ENCODE measurements at places on chromosomes 2 and 18. TPM values are rescaled to one million over a fixed set of nuclear protein-coding genes. Genes with fewer than 3 reads are reported as not detected.

DNA sequence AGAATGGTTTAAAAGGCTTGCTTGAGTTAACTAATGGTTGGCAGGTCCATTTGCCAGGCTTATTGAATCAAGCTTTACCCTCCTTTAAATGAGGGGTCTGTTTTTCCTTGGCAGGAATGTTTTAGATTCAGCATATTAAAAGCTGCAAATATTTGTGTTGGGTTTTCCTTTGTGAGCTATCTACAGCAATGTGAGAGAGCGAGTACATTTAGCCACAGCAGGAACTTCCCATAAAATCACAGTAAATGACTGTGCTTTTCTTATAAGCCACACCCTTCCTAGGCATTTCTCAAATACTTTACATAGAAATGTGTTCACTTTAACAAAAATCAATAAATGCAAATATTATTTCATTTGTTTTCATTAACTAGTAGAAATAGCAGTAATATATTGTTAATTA lies 23.9 kb downstream of the CALCRL start:
- DNase-seq = no peak

- DNase-seq = no peak
Measured at GRCh38 chr2:16767789-16768476, 102.3 kb upstream of the CYRIA start.

DNA sequence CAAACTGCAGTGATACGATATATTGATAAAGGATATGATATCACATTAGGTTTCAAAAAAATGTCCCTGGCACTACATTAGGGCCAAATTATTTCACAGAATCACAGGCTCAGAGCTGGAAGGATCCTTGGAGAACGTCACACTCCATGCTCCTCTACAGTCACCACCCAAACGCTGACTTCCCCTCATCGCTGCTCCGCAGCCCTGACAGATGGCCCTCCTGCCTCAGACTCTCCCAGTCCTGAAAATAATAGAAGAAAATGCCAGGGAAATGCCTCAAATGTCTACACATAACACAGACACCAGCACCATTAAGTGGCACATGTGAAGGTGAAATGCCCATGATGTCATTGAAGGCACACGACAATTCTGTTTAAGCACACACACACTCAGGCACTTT lies 72.0 kb downstream of the ZNF521 start:
- DNase-seq = no peak

DNA sequence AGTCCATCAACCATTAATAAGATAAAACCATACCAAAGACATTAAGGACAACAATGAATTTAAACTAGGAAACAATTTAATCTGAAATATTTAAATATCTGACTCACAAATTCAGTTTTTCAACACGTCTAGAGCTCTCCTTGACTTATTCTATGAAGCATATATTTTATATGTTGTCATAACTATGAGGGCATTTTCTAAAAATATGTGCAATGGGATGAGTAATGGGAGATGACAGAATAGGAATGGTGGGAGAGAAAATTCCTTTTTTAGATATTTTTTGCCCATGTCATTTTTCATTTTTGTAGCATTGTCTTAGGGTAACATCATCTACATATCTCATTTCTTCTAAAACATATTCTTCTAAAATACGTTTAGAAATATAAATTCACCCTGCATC lies 79.2 kb upstream of the CDH2 start:
- no peak for DNase-seq

DNA sequence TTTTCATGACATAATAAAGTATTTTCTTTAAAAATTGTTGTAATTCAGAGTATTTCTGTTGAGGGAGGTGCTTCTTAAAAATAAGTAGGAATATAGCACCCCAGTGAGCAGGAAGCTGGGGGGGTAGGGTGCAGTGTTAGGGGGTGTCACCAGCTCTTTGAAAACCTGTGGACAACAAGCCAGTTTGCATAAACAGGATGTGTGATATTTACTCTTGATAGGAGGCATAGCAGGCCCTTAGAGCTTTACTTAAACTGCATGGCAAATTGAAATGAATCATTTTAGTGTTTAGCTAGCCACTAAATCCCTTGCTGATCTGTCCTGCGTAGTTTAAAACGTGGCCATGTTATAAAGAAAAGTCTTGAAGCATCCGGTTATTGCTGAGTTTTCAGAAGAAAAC lies 8.4 kb downstream of the TGIF1 start:
- DNase-seq = no peak

DNA sequence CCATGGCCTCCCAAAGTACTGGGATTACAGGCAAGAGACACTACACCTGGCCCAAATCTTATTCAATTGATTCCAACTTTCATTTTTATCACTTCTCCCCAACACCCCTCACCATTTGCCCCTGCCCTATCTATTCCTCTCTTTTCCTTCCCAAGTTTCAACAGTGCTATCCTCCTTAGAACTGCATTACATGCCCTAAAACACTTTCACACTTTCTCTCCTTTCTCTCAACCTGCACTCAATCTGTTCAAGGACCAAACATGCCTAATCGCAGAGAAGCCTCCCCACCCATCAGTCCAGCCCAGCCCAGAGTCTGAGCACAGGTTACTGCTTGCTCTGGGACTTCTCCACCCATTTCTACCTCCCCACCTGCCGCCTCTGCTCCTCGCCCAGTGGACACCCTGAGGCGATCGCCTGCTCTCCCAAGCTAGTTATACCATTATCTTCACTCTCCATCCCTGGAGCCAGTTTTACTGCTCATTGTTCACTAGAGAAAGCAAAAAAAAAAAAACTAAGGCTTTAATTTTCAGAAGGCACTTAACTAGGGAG lies 23.7 kb upstream of the DSG1 start:
- DNase-seq = no peak

DNA sequence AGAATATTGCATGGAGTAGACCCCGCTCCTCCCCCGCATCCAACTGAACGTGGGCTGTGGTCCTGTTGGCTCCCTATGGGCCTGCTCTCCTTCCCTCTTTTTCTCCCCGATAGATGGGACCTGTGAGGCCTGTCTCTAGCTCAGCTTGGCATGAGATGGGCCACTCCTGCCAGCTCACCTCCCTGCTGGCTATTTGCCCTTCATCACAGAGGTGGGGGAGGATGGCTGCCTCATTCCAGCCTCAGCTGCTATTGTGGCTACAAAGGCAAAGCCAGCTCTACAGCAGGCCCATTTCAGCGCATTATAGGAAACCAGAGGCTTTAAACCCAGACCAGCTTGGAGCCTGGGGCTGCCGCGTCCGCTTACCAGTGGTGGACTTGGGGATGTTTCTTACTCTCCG lies 313.9 kb downstream of the GBX2 start:
- no peak for DNase-seq

- peak; percentile 19 for DNase-seq
Measured at GRCh38 chr2:61469424-61470121, 1.3 kb downstream of the USP34 start.

DNA sequence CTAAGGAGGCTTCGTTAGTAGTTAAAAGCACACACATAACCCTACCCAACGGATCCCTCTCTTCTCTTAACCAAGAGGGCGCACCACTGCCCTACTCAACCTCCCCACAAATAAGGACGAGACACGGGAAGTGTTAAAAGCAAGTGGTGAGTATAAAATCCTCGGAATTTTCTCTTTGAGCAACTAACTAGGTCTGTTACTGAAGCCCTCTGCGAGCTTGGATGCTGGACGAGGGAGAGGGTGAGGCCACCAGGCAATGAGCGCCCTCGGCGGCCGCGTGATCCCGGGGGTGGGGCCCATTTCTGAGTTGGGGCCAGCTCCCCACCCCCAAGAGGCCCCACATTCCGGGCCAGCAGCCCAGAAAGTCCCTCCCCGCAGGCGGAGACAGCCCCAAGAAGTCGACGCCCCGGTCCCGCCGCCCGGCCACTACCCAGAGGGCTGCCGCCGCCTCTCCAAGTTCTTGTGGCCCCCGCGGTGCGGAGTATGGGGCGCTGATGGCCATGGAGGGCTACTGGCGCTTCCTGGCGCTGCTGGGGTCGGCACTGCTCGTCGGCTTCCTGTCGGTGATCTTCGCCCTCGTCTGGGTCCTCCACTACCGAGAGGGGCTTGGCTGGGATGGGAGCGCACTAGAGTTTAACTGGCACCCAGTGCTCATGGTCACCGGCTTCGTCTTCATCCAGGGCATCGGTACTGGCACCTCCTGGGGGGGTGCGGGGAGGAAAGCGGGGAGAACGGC lies at the start of gene CYBRD1:
Gene CYBRD1 (plus strand): TSS at position 423 of the 736 bp plus-strand sequence. CDS start 72 bp downstream, at position 495.
- DNase-seq = peak; percentile 77

GRCh38 chr2:46563186-46563585 lies 83.8 kb downstream of the TMEM247 start:
- DNase-seq = no peak

GRCh38 chr2:5674026-5674340 lies 18.2 kb upstream of the SOX11 start:
- DNase-seq = no peak

DNA sequence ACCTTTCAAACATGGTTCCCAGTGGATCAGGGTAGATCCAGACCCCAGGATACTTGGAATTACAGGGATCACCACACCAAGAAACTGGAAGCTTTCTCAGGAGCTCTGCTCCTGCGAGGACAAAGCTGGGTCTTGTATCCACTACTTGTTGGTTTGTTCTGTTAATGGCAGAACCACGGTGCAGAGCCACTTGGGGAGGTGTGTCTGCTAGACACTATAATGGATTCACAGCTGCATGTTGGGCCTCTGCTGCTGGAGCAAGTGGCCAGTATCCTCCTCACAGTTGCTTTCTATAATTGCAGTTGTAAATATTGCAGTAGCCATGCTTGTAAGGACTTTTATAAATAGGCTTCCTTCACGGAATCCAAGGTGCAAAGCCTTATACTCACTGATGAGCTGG lies 12.9 kb downstream of the FOSL2 start:
- DNase-seq = no peak

DNA sequence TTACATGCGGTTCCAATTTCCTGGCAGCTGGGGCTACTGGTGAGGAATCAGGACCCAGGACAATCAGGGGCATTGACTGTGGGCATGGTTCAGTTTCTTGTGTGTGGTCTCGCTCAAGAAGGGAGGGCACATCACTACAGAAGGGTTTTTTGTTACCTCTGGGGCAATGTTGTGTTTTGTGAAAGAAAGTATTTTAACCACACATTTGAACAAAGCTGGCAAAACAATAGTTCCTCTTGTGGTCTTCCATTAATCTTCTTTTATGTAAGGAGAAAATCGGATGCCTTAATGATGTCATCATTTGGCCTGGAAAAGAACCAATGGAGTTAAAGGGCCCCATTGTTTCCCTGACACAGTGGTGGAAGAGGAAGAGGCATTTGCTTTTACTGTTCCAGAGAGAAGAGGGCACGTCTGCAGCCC lies 197.4 kb downstream of the SH3BP4 start:
- no peak for DNase-seq

DNA sequence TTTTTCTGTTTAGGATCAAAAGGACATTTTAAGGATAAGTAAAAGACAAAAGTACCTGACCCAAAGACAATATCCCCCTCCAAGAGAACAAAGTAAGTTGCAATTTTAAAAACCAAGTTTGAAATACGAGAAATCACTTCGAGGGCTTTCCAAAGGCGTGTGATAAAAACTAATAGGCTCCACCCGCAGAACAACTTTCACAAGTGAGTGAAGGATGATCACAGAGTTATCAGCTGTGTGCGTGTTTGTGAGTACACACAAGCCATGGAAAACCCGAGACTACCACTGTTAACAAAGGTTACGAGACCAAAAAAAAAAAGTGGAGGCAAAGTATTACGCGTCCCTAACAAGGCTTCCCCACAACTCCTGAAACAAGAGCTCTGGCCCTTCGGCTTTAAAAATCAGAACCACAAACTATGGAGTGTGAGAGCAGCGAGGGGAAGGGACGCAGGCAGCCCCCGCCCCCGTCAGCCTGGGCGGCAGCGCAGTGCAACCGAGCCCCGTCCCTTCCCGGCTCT lies 719 bp downstream of the SMAD2 start:
- no peak for DNase-seq

DNA sequence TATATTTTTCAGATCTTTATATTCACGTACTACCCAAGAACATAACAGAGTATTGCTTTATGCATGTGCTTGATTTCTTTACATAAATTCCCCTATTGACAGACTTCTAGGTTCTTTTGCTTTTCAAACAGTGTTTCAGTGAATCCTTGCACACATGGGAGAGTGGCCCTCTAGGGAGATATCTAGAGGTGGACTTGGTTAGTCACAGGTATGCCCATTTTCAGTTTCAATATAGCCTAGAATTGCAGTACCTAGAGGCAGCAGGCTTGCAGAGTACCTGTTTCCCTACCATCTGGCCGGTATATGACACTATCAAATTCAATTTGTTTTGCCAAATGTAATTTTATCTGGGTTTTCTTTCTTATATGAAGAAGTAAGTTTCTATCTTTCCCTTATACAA lies 36.8 kb downstream of the EML6 start:
- DNase-seq = no peak

PARD6G gene
- 6.3 TPM for total RNA-seq

TTR gene
- not detected for total RNA-seq

CYS1 gene
- 0.63 TPM for total RNA-seq

C2orf80 gene
- not detected for total RNA-seq

RPRM gene
- 92.3 TPM for total RNA-seq

CFC1 gene
- total RNA-seq = 0.52 TPM

POTEC gene
- not detected for total RNA-seq
